ENCODE measurements at places on chromosomes 4 and X. TPM values are rescaled to one million over a fixed set of nuclear protein-coding genes. Genes with fewer than 3 reads are reported as not detected.

DNA sequence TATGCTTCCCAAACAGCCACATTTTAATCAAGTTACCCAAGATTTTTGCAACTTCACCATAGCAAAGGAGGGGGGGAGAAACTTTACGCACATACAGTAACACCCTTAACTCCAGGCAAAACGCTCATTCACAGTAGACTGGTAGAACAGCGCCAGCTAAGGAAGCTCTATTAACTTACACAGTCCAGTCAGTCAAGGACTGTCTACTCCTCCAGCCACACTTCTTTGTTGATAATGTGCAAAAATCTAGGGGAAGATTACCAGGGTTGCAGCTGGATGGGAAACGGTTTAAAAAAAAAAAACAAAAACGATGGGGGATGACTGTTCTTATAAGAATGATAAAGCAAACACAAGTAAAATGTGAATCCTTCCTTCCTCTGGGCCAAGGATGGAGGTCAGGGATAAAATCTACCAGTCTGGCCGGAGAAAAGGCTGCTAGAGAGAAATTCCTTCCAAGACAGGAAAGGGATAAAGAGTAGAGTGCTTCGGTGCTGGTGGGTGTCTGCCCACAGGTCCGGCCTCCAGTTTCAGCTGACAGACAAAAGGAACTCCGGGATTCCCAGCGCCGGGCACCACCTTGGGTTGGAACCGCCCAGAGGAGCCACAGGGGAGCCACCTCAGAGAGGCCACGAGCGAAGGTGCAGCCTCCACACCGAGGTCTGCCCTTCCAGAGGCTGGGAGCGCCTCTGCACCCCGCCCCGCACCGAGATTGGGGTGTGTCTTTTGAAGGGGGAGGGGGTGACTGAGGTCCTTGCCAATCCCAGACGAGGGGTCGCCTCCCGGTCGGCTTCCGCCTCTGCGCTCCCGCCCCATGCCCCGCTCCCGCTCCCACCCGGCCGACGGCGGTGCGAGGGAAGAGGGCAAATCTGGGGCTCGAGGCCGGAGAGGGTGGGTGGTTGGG, 811 bp downstream of the ANKRD50 start:
- H3K36me3 ChIP-seq, result no peaks in the 10 kb centered on the region
- peak; percentile 82 for DNase-seq
- H3K27me3 ChIP-seq, result peaks cover 4% of the 10 kb centered on the region
- H3K4me1 ChIP-seq, result peaks cover 25% of the 10 kb centered on the region
- H3K4me3 ChIP-seq, result no peak overlapping the region

The MAGEA2 gene
- 2.7 TPM for total RNA-seq

GRCh38 chrX:7316887-7317286, 168.9 kb upstream of the PUDP start:
- no peak for DNase-seq
- H3K27me3 ChIP-seq, result no peaks in the 10 kb centered on the region
- no peaks in the 10 kb centered on the region for H3K36me3 ChIP-seq
- H3K27ac ChIP-seq, result no peak overlapping the region

The UTP14A gene
- 9.8 TPM for total RNA-seq

The MBNL3 gene
- 1.0 TPM for total RNA-seq

DNA sequence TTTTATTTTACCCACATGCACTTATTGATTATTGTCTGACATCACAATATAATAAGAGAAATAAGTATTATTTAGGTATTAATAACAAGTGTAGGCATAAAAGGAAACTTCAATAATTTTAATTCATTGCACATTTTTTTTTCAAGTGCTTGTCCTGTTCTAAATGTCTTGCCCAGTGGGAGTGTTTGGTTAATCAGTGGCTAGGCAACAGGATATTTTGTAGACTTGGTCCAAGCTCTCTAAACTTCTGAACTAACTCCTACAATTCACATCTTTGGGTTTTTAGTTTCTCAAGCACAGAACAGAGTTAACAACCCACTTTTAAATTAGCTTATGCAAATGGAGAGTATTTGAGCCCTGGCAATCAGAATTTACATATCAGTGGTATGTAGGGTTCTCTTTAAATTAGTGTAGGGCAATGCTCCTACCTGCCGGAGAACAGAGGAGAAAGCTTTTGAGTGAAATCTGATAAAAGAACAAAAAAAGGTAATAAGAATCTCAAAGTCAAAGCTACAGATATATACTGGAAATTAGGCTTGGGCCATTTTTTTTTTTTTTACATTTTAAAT, 353.5 kb downstream of the ADGRL3 start:
- H3K4me3 ChIP-seq, result no peak overlapping the region
- no peak overlapping the region for H3K27ac ChIP-seq
- H3K4me1 ChIP-seq, result peaks cover 16% of the 10 kb centered on the region
- no peaks in the 10 kb centered on the region for H3K36me3 ChIP-seq
- H3K27me3 ChIP-seq, result peaks cover 1% of the 10 kb centered on the region

The AMBN gene
- not detected for total RNA-seq

DNA sequence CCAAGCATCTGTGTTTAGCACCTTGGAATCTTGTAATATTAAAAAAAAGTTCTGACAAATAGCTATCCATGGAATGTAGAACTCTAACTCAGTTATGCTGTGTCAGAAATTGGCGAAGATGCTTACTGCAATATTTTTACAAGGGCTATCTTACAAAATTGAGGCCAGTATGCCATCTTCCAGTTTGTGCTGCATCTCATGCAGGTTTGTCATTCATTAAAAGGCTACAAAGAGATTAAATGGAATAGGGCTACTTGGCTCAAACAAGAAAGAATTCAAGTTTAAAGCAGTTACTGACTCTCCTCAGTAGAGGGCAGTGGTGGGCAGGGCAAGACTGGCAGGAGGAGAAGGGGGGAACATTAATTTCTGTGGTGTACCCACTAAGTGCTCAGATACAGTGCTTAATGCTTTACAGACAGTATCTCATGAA, 66.5 kb downstream of the SHROOM4 start:
- DNase-seq, result peak; percentile 13
- H3K4me3 ChIP-seq, result no peak overlapping the region
- H3K4me1 ChIP-seq, result no peaks in the 10 kb centered on the region

The HMX1 gene
- total RNA-seq, result 1.7 TPM

GRCh38 chr4:4805887-4806286, 53.6 kb upstream of the MSX1 start:
- DNase-seq, result no peak
- peaks cover 4% of the 10 kb centered on the region for H3K27me3 ChIP-seq
- H3K36me3 ChIP-seq, result peaks cover 9% of the 10 kb centered on the region

GRCh38 chr4:56787380-56787779, 34.1 kb downstream of the SPINK2 start:
- no peak for DNase-seq
- H3K4me1 ChIP-seq, result no peaks in the 10 kb centered on the region
- H3K36me3 ChIP-seq, result no peaks in the 10 kb centered on the region
- peaks cover 1% of the 10 kb centered on the region for H3K27me3 ChIP-seq
- no peak overlapping the region for H3K4me3 ChIP-seq

DNA sequence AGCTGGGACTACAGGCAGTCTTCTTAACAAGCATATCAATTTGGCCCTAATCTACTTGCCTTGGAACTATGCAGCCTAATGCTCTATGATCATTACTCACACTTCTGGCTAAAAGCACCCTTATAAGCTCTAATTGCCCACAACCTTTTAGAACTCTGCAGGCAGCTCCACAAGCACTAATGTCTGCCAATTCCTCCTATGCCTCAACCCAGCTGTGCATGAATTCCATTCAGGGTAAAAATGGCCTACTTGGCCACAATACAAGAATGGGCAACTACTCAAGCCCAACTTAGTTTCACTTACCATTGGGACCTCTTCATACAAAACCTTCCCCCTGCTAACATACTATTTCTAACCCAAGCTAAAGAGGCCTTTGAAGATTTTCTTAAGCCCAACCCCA, 51.7 kb downstream of the ZNF718 start:
- peaks cover 3% of the 10 kb centered on the region for H3K27me3 ChIP-seq
- DNase-seq, result no peak
- H3K36me3 ChIP-seq, result peaks cover 39% of the 10 kb centered on the region
- H3K27ac ChIP-seq, result no peak overlapping the region
- no peak overlapping the region for H3K4me3 ChIP-seq

The CXXC4 gene
- 21.8 TPM for total RNA-seq
